Dermis blood vessel endothelial cell (primary cell): ENCODE measurements at places on chromosomes 5 and 9.

DNA sequence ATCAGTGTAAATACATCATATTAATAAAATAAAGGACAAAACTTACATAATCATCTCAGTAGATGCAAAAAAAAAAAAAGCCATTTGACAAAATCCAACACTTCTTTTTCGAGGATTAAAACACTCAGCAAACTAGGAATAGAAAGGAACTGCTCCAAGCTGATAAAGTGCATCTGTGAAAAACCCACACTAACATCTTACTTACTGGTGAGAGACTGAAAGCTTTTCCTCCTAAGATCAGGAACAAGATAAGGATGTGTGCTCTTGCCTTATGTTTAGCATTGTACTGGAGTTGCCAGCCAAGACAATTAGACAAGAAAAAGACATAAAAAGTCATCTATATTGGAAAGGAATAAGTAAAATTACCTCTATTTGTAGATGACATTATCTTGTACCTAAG lies 120.2 kb upstream of the SAP30L start:
- no peak for DNase-seq

- no peak for DNase-seq
Observed at GRCh38 chr9:120324996-120325642, 254.8 kb downstream of the CDK5RAP2 start.

DNA sequence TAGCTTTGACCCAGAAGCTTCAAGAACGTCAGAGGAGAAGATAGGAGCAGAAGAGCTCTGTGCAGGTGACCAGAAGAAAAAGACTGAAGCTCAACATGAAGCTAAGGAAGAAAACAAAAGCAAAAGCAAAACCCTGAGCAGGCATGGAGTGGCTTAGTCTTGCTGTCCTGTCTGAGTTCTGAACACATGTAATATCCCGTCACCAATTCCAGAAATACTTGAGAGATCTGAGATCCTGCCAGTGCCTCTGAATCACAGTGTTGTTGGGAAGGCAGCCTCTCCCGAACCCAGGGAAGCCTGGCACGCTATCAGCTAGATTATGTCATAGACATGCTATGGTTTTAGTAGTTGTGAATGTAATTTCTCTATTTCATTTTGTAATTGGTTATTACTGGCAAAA lies 235.7 kb downstream of the ICE1 start:
- no peak for DNase-seq

GRCh38 chr9:21687351-21687750 lies 115.1 kb upstream of the MTAP start:
- DNase-seq: no peak

- DNase-seq: no peak
Observed at GRCh38 chr9:33465596-33466564, 7.8 kb downstream of the NOL6 start.

DNA sequence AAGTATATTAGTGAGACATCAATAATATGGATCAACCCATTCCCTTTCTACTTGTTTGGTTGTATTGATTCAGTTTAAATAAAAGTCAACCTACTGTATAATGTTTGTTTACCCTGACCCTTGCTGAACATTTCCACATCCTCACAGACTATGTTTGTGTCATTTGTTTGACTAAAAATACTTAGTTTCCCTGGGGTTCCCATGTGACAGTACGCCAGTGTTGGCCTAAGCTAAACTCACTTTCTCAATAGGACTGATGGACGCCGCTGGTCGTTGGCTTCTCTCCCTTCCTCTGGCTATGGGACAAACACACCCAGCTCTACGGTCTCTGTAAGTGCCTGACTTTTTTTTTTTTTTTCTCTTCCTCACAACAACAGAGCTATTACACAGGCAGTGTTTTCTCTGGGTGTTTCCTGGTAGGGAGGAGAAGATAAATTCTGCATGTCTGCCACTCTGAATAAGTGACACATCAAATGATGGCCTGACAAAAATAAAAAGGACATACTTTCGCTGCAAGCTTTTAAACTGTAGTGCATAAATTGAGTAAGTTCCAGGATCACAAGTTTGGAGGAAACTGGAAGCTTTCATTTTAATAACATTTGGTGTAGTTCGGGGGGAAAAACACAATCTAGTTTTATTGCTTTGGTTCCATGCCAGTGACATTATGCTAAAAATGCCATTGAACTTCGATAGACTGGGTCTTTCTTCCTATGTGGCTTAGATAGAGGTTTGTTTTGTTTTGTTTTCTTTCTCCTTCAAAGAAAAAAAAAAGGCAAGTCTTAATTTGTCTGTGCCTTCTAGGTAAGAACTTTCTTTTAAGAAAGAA lies 101.0 kb downstream of the CD180 start:
- DNase-seq: peak; percentile 54

GRCh38 chr5:103475629-103476240 lies 86.9 kb downstream of the NUDT12 start:
- peak; percentile 73 for DNase-seq

DNA sequence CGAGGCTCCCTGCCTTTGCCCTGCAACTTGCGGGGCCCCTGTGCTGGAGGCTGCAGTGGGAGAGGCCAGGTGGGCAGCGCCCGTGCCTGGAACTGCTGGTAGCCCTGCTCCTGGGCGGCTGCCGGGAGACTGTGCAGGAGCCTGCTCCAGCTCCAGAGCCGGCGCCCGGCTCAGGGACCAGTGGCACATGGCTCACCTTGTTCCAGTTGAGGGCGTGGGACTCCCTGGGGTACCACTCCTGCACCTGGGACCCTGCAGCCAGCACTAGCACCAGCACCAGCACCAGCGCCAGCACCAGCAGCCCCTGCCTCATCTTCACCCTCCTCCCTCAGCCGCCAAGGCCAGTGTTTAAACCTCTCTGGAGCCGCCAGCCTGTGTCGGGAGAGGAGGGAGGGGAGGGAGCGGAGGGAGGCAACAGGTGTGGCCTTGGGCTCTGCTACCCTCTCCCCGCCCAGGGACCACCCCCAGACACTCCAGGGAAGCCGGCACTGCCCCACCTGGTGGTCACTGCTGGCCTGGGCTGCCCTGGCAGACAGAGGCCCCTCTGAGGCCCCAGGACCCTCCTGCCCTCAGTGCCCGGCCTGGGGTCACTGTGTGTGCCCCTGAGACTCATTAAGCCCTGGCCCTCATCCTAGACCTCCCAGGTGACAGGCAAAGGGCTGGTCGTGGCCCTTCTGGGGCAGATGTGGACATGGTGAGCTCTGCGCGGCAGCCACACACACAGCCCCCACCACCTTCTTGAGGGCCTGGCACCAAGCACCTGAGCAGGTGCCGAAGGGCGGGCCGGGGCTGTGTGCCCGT lies at the start of gene LCN10:
Gene LCN10 (minus strand): TSS at position 350 of the 801 bp plus-strand sequence. CDS start 37 bp downstream, at position 313.
- peak; percentile 35 for DNase-seq

GRCh38 chr5:27778121-27778520 lies 739.7 kb upstream of the CDH9 start:
- no peak for DNase-seq

- no peak for DNase-seq
Observed at GRCh38 chr5:120630550-120630949, 166.4 kb downstream of the PRR16 start.

DNA sequence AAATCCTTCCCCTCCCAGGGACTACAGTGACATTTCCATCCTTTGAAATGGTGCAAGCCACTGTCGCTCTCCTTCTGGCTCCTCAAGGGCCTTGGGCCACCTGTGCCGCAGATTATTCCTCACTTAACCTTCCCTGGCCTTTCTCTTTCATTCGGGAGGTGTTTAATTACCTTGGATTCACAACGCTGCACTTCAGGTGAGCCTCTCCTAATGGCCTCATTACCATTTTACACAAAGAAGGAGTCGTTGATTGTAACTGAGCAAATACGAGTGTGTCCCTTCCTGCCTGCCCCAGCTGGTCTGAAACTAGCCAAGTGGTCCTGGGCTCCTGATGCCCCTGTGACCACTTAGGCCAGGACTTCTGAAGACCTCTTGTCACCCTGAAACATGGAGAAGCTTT lies 205.0 kb downstream of the CRB2 start:
- DNase-seq: no peak

- DNase-seq: no peak
Observed at GRCh38 chr9:108033976-108034964, 544.7 kb upstream of the KLF4 start.

DNA sequence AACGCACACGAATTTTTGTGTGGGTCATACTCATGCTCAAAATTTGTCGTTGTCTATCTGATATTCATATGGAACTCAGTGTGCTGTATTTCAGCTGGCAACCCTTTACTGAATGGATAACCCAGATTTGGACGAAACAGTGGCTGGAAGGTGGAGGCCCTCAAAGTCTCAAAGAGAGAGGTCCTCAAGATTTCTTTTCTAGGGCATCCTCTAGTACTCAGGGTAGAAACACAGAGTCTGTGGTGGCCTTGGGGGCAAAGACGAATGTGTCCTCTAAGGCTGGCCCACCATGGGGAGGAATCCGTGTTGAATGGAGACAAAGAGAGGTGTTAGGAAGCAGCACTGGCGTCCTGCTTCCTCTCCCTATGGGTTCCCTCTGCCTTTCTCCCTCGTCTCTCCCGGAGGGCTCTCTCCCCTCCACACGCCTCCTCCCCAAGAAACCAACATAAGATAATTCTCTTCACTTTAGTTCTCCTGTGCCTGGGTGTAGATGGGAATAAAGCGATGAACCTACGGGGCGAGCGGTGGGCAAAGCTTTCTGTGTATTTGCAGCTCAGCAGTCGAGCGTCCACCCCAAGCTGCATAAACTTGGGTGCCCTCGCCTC lies 333.7 kb downstream of the CWC27 start:
- DNase-seq: peak; percentile 61

- DNase-seq: no peak
Observed at GRCh38 chr5:78602400-78602799, 46.2 kb downstream of the LHFPL2 start.

DNA sequence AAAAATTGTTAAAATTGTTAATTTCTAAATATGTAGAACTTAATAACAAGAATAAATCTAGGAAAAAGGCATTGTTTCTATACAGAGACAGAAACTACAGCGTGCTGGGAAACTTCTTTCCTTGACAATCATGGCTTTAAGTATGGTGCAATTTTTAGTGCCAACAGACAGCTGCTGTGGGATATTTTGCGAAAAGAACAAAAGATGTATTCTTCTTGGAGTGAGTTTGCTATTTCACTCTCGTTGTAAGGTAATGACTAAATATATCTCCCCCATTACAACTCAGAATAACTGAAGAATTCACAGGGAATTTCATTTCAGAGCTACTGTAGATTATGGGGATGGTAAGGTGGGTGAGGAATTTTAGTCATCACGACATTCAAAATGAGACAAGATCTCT lies 2055.0 kb upstream of the ACO1 start:
- DNase-seq: no peak

GRCh38 chr5:151569132-151570046 lies 21.7 kb downstream of the FAT2 start:
- no peak for DNase-seq

- no peak for DNase-seq
Observed at GRCh38 chr5:135094339-135095051, 60.5 kb upstream of the PITX1 start.

DNA sequence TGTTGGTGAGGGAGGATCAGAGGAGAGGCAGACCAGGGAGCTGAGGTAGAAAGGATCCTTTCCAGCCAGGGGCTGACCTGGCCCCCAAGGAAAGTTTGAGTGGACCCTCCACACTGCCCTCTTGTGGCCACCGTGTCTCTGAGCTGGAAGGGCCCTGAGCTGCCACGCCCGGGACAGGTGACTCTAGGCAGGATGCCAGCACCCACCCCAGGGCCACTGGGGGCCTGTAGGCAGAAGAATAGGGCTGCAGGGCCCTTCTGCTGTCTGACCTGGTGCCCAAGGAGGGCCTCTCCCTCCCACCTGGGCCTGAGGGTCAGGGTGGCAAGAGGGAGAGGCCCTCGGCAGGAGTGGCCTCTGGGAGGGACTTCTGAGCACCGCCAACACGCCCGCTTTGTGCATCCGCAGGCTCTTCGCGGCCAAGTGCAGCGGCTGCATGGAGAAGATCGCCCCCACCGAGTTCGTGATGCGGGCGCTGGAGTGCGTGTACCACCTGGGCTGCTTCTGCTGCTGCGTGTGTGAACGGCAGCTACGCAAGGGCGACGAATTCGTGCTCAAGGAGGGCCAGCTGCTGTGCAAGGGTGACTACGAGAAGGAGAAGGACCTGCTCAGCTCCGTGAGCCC lies 76.8 kb downstream of the LMX1B start:
- peak; percentile 59 for DNase-seq

DNA sequence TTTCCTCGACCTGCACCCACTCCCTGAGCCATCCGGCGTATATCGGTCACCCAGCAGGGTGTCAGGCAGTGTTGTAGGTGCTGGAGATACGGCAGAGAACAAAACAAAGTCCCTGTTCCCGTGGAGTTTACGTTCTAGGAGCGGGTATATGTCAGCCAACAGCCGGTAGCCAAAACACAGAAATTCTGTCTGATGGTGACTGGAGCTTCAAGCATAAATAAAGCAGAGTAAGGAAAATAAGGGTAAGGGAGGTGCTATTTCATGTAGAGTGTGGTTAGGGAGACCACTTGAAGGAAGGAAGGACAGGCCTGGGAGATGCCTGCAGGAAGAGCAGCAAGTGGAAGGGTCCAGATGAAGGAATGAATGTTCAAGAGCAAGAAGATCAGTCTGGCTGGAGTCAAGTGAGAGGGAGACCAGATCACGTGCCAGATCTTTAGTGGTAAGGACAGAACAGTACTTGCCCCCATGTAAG lies 783 bp upstream of the ZFR start:
- no peak for DNase-seq

DNA sequence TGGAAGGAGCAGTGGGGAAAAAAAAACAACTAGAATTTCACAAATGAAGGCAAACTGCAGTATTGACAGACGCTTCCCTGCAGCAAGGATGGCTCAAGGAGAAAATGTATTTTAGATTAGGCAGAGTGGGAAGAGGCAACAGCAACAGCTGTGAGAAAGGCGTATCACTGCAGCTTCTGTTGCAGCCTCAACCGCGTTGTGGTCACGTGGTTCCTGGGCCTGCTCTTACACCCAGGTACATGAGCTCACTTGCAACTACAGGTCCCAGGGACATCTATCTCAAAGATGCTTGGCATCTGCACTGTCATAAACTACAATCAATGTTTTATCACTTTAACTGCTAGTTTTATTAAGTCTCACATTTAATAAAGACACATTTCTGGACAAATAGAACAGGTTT lies 36.0 kb upstream of the GOLM1 start:
- DNase-seq: no peak

DNA sequence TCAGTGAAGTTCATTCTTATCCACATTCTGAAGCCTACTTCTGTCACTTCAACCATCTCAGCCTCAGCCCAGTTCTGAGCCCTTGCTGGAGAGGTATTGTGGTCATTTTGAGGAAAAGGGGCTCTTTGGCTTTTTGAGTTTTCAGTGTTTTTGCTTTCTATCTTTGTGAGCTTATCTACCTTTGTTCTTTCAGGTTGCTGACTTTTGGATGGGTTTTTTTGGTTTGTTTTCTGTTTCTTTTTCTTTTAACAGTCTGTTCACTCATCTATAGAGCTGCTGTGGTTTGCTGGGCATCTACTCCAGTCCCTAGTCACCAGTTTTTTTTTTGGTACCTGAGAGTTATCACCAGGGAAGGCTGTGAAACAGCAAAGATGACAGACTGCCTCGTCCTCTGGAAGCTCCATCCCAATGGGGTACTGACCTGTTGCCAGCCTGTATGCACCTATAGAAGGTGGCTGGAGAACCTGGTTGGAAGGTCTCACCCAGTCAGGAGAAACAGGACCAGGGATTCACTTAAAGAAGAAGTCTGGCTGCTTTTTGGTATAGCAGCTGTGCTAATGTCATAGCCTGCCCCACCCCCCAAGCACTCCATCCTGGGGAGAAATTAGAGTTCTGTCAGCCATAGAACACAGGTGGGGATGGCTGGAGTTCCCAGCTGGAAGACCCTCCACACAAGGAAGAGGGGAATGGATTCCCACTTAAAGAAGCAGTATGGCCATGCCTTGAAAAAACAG lies 138.6 kb upstream of the TSLP start:
- no peak for DNase-seq

GRCh38 chr9:112009656-112010055 lies 113.0 kb downstream of the UGCG start:
- no peak for DNase-seq
